ENCODE measurements at places on chromosomes 7 and 10. TPM values are rescaled to one million over a fixed set of nuclear protein-coding genes. Genes with fewer than 3 reads are reported as not detected.

GRCh38 chr10:30118590-30118989 lies 59.2 kb upstream of the JCAD start:
- H3K4me1 ChIP-seq = no peaks in the 10 kb centered on the region
- H3K4me3 ChIP-seq = no peak overlapping the region
- no peaks in the 10 kb centered on the region for H3K27me3 ChIP-seq
- no peak overlapping the region for H3K27ac ChIP-seq
- no peak for DNase-seq

The CTNNA3 gene
- 1.5 TPM for polyA plus RNA-seq

DNA sequence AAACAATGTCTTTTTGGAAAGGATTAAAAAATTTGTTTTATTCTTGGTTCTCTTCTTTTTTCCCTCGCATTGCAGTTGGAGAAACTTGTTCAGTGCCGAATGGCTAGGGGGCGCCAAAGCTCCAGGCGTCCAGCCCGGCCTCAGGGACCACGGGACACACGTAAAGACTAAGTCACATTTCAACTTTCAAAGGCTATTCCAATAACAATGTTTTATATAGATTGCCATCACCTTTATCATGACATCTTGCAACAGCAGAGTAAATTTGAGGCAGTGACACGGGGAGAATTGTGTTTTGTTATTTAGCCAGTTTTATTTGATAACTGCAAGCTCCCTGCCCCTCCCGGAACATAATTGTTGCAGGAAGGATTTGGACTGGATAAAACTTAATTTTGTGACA lies 2.2 kb upstream of the IGFBP3 start:
- no peak overlapping the region for H3K4me3 ChIP-seq
- no peaks in the 10 kb centered on the region for H3K4me1 ChIP-seq
- no peaks in the 10 kb centered on the region for H3K36me3 ChIP-seq
- no peaks in the 10 kb centered on the region for H3K27me3 ChIP-seq
- peak; percentile 86 for DNase-seq
- H3K27ac ChIP-seq = no peak overlapping the region

The DTX2 gene
- polyA plus RNA-seq = 14.4 TPM

- H3K27me3 ChIP-seq = no peaks in the 10 kb centered on the region
- H3K27ac ChIP-seq = no peak overlapping the region
- no peak overlapping the region for H3K4me3 ChIP-seq
- DNase-seq = no peak
- no peaks in the 10 kb centered on the region for H3K4me1 ChIP-seq
These were observed 24.8 kb downstream of the ARHGAP19 start for GRCh38 chr10:97267671-97268070.

DNA sequence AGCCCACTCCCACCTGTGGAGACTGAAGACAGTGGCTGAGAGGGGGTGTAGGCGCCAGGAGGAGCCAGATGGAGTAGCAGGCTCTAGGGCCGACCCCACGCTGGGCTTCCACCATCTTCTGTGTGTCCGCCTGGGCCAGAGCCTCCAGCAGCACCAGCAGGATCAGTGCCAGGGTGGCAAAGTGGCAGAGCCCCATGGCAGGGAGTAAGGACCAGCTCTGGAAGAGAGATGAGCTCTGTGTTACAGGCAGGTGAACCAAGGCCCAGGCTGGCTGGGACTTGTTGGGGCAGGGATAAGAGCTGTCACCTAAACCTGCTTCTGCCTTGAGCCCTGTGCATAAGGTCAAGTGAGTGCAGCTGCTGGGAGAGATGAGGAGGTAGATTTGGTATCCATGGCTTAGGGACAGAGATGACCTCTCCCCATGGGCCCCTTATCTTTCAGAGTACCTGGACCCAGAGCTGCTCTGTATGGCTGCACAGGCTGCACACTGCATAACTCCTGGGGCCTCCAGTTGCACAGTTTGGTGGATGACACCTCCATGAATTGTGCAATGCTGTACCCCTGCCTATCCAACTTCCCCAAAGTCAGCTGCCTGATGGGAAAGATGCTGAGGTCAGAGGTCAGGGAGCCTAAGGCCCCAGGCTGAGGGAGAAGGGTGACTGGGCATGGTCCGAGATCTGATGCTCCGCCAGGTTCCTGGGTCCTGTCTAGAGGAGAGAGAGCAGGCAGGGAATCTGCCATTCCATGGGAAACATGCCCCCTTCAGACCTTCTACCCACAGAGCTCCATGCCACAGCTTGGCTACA lies 7.4 kb upstream of the SAMD8 start:
- DNase-seq = no peak
- no peaks in the 10 kb centered on the region for H3K4me1 ChIP-seq
- no peak overlapping the region for H3K27ac ChIP-seq
- no peaks in the 10 kb centered on the region for H3K36me3 ChIP-seq

- peak; percentile 59 for DNase-seq
- H3K27ac ChIP-seq = peak overlapping the region; percentile 61
- no peaks in the 10 kb centered on the region for H3K27me3 ChIP-seq
- H3K36me3 ChIP-seq = no peaks in the 10 kb centered on the region
- H3K4me3 ChIP-seq = peak overlapping the region; percentile 98
These were observed 9.8 kb upstream of the GRB10 start for GRCh38 chr7:50792342-50793119.

DNA sequence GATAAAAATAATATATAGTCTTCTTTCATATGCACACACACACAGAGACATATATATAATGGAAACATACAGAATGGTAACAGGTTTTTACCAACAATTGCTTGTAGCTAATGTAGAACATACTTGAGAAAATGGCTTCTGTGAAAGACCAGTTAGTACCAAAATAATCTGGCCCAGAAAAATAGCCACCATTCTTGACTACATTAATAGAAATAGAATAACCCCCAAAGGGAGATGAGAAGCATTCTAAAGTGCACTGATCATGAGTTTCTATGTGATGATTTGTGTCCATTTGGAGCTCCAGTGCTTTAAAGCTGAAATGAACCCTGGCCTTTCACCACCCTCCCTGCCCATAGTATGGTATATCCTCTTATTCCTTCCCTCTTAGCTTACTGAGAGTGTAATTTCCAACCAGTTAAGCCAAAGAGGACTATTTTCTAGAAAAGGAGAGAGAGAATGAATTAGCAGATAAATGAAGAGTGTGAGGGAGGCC lies 22.9 kb upstream of the IFIT2 start:
- no peaks in the 10 kb centered on the region for H3K27me3 ChIP-seq
- no peaks in the 10 kb centered on the region for H3K36me3 ChIP-seq
- H3K4me1 ChIP-seq = peaks cover 4% of the 10 kb centered on the region
- no peak overlapping the region for H3K27ac ChIP-seq
- no peak for DNase-seq

DNA sequence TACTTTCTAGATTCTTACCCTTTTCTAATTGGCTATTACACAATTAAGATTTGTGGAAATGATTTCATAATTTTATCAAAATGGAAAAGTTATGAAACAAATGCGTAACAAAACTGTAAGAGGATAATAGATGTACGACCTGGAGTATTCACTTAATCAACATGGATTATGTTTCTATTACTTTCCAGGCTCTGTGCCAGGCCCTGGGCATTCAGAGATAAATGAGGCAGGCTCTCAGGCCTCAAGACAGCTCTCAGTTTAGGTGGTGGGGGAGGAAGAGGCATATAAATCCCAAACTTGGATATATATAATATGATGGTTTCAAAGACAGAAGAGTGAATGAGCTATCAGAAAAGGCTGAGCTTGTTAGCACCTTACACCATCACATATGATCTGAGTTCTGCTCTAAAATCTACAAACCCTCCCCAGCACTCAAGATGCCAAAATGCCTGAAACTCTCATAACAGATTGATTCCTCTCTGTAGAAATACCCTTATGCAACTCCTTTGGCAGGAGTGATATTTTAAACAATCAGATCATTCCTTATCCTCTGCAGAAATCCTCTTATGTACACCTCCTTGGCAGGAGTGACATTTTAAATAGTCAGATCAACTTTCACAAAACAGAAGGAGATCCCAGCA lies 42.5 kb downstream of the ACBD5 start:
- DNase-seq = no peak
- peaks cover 5% of the 10 kb centered on the region for H3K36me3 ChIP-seq
- H3K27ac ChIP-seq = no peak overlapping the region
- no peaks in the 10 kb centered on the region for H3K4me1 ChIP-seq

The AQP1 gene
- polyA plus RNA-seq = 962 TPM

- no peak for DNase-seq
- no peak overlapping the region for H3K4me3 ChIP-seq
- no peak overlapping the region for H3K27ac ChIP-seq
- no peaks in the 10 kb centered on the region for H3K27me3 ChIP-seq
These were observed 243.1 kb downstream of the ZMYND11 start for GRCh38 chr10:378230-378929.

DNA sequence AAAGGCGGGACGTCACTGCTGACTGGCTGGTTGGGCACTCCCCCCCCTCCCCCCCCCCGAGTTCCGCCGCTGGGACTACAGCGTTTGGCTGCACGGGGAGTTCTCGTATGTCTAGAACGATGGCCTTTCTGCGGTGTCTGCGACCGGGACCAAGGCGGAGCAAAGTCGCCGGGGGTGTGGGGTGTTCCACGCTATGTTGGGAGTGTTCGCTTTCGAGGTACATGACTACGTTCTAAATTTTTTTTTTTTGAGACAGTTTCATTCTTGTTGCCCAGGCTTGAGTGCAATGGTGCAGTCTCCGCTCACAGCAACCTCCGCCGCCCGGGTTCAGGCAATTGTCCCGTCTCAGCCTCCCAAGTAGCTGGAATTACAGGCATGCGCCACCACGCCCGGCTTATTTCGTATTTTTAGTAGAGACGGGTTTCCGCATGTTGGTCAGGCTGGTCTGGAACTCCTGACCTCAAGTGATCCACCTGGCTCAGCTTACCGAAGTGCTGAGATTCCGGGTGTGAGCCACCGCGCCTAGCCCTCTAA lies 573 bp upstream of the IDI1 start:
- peak overlapping the region; percentile 47 for H3K4me3 ChIP-seq
- DNase-seq = no peak
- no peaks in the 10 kb centered on the region for H3K4me1 ChIP-seq
- no peaks in the 10 kb centered on the region for H3K27me3 ChIP-seq

The HABP2 gene
- not detected for polyA plus RNA-seq

- no peaks in the 10 kb centered on the region for H3K27me3 ChIP-seq
- no peak overlapping the region for H3K27ac ChIP-seq
- H3K36me3 ChIP-seq = no peaks in the 10 kb centered on the region
- no peak overlapping the region for H3K4me3 ChIP-seq
These were observed 20.5 kb upstream of the PITRM1 start for GRCh38 chr10:3192856-3193635.

- H3K4me3 ChIP-seq = no peak overlapping the region
- H3K4me1 ChIP-seq = no peaks in the 10 kb centered on the region
- H3K27me3 ChIP-seq = no peaks in the 10 kb centered on the region
- H3K36me3 ChIP-seq = no peaks in the 10 kb centered on the region
- no peak overlapping the region for H3K27ac ChIP-seq
These were observed 100.4 kb upstream of the ARHGAP21 start for GRCh38 chr10:24824124-24824523.

- DNase-seq = no peak
- no peak overlapping the region for H3K27ac ChIP-seq
- no peaks in the 10 kb centered on the region for H3K36me3 ChIP-seq
- H3K4me1 ChIP-seq = no peaks in the 10 kb centered on the region
- no peaks in the 10 kb centered on the region for H3K27me3 ChIP-seq
These were observed 4.0 kb upstream of the SVOPL start for GRCh38 chr7:138705167-138705566.

DNA sequence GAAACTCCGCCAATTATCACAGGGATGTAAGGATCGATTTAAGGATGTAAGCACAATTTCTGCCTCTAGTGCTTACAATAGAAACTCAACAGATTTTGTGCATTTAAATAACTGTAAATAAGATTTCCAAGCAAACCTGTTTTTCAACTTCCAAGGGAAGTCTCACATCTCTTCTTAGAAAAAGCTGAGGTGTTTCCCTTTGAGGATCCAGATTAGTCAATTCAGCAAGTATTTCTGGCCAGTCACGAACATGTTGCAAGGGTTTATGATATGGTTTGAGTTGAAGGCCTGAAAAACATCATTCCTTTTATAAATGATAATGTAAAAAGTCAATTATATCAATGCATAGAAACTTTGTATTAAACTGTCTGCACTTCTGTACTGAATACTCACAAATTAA lies 23.9 kb downstream of the KRIT1 start:
- no peak overlapping the region for H3K4me3 ChIP-seq
- DNase-seq = no peak
- no peaks in the 10 kb centered on the region for H3K4me1 ChIP-seq
- no peak overlapping the region for H3K27ac ChIP-seq
- no peaks in the 10 kb centered on the region for H3K27me3 ChIP-seq

The MBL2 gene
- polyA plus RNA-seq = not detected

DNA sequence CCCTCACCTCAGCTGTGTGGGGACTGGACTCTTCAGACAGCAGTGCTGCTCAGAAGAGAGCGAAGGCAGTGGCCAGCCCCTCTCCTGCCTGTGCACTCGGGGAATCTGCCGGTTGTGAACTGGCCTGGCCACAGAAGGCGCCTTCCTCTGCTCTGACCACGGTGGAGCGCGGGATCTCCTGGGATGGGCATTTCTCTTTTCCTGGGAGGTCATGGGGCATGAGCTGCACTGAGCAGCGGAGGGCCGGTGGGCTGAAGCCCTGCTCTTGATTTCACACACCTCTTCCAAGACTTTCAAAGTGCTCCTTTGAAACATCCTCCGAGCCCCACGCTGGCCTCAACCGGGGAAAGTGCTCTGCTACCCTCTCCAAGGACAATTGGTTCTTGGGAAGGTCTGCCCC lies 125.6 kb upstream of the FAM20C start:
- H3K36me3 ChIP-seq = no peaks in the 10 kb centered on the region
- peak; percentile 38 for DNase-seq
- no peak overlapping the region for H3K4me3 ChIP-seq
- H3K27me3 ChIP-seq = no peaks in the 10 kb centered on the region

DNA sequence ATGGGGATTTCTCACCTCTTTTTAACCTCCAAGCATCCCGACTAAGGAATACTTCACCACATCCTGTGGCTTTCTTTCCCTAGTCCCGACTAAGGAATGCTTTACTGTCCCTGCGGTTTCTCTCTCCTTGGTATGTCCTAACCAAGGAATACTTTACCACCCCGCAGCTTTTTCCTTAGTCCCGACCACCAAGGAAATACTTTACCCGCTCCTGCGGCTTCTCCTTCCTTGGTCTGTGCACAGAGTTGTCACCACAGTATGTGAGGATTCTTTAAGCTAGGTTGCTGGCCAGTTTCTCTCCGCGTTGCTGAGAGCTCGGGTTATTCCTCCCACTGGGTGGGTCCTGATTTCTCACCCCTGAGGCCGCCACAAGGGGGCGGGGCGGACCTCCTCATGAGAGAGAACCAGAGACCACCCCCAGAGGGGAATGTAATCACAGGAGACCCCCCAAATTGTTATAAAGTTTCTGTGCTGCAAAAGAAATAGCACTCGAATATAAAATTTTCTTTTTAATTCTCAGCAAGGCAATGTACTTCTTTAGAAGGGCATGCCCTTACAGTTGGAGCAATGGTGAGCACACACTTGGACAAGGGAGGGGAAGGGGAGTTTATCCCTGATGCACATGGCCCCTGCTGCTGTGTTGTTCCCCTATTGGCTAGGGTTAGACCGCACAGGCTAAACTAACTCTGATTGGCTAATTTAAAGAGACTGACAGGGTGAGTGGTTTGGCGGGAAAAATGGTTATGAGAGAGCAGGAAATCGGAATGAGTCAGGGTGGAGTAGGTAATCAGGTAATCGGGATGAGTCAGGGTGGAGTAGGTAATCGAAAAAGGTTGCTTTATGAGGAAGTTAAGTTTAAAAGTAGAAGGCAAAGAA lies 12.8 kb downstream of the SUGCT start:
- H3K36me3 ChIP-seq = no peaks in the 10 kb centered on the region
- no peak overlapping the region for H3K27ac ChIP-seq
- H3K4me1 ChIP-seq = no peaks in the 10 kb centered on the region
- no peaks in the 10 kb centered on the region for H3K27me3 ChIP-seq
- no peak for DNase-seq

Measured in aorta (tissue), 5 donors.